ENCODE measurements at places on chromosomes 4 and X.

DNA sequence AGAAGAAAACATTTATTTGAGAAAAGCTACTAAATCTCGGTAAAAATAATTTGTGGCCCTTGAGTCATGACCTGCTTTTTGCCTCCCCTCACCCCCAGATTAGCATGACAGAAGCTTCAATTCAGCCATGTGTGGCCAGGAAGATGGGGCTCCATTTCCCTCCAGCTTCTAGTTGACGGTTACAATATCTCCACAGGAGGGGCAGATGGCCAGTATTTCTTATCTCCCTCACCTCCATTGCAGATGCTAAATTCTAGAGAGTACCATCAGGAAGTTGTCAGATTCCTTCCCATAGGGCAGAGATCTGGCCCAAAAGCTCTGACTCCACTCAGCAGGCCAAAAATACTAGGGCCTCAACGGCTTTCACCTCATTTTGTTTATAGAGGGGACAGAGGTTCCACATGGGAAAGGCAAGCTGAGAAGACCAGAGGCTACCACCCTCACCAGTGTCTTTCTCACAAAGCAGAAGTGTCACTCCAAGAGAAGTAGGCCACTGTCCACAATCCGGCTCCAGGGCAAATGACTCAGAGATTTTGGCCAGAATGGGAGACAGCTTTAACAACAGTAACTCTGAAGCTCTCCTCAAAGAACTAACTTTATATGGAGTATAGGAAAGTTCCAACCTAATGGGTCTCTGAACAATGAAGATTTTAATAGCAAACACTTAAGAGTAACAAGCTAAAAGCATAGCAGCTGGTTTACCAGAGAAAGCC lies 108.3 kb downstream of the TBC1D19 start:
- H3K36me3 ChIP-seq, result peaks cover 11% of the 10 kb centered on the region
- no peaks in the 10 kb centered on the region for H3K27me3 ChIP-seq
- H3K27ac ChIP-seq, result no peak overlapping the region
- no peak for DNase-seq
- no peaks in the 10 kb centered on the region for H3K4me1 ChIP-seq
- no peak overlapping the region for H3K4me3 ChIP-seq

DNA sequence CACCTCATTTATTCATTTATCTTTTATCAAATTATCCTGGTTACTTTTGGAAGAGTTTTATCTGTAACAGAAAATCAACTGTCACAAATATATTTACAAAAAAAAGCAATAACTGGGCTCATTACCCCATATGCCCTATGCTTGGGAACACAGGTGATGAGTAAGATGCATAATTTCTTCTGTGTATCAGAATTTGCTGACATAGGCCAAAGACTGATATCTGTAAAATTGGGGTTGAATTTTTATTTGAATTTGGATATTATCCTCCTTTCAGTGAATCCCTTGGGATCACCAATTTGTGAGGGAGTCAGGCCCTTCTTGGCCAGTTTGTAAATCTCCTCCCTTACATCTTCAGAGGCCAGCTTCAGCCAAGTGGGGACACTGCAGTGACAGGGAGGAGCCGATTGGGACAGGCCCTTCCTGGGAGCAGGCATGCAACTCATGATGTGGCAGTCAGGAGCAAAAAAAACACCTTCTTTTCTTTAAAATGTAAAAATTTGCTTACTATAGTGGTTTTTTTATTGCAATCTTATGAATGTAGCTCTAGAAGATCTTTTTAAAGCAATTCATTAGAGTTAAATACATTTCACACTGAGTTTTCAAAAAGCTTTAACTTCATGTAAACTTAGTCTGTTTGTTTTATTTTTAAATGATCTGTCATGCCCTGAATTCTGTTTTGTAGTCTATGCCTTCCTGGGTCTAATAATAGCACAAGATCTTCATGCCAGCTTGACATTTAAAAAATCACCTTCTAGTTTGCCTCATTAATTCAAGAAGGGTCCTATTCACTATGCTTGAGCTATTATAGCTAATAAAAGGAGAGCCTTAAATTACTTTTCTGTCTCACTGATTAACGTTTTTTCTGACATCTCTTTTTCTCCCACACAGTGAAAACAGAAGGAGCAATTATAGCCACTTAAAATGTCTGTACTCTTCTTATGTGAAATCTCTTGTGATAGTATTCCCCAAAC lies 136.6 kb upstream of the SPRY1 start:
- H3K4me3 ChIP-seq, result no peak overlapping the region
- no peaks in the 10 kb centered on the region for H3K36me3 ChIP-seq
- peaks cover 17% of the 10 kb centered on the region for H3K4me1 ChIP-seq
- no peak overlapping the region for H3K27ac ChIP-seq
- DNase-seq, result no peak

GRCh38 chrX:121886557-121886956 lies 839.1 kb downstream of the GLUD2 start:
- no peak overlapping the region for H3K4me3 ChIP-seq
- H3K27me3 ChIP-seq, result no peaks in the 10 kb centered on the region
- no peak for DNase-seq
- no peak overlapping the region for H3K27ac ChIP-seq

GRCh38 chr4:99855678-99856077 lies 38.5 kb downstream of the LAMTOR3 start:
- H3K36me3 ChIP-seq, result no peaks in the 10 kb centered on the region
- H3K27ac ChIP-seq, result no peak overlapping the region
- H3K27me3 ChIP-seq, result no peaks in the 10 kb centered on the region
- no peak overlapping the region for H3K4me3 ChIP-seq

DNA sequence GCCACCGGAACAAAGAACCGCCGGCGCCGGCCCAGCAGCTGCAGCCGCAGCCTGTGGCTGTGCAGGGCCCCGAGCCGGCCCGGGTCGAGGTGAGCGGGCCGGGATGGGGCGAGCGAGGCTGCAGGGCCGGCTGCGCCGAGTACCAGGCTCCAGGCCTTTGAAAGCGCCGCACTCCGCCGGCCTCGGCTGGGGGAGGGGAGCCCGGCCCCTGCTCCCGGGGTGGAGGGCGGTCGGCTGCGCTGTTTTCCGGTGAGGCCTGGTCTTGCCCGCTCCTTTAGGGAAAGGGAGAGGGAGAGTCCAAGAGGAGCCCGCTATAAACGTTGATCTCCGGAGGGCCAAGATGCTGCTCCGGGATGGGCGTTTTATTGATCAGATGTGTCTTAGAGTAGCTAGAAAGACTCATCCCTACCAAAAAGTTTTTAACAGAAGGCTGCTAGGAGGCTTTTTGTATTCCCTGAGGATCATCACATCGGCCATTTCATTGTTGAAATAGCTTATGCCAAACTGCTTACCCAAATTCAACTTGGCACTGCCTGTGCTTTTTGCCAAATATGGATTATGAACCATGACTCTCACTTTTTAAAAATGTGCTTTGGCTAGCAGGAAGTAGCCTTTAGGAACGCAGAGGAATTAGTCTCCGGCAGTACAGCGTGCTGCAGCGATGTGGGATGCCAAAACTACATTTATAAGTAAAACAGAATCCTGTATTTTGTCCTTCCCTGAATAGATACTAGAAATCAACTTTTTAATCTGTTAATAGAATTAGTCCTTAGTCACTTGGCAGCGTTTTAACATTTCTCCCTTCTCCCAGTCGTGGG lies 760 bp downstream of the TMEM165 start:
- peak overlapping the region; percentile 99 for H3K27ac ChIP-seq
- H3K4me1 ChIP-seq, result peaks cover 38% of the 10 kb centered on the region
- no peak for DNase-seq
- peak overlapping the region; percentile 95 for H3K4me3 ChIP-seq
- H3K27me3 ChIP-seq, result no peaks in the 10 kb centered on the region
- H3K36me3 ChIP-seq, result no peaks in the 10 kb centered on the region

GRCh38 chrX:20538974-20539373 lies 272.3 kb upstream of the RPS6KA3 start:
- H3K27ac ChIP-seq, result no peak overlapping the region
- no peaks in the 10 kb centered on the region for H3K27me3 ChIP-seq
- H3K36me3 ChIP-seq, result no peaks in the 10 kb centered on the region
- H3K4me3 ChIP-seq, result no peak overlapping the region

DNA sequence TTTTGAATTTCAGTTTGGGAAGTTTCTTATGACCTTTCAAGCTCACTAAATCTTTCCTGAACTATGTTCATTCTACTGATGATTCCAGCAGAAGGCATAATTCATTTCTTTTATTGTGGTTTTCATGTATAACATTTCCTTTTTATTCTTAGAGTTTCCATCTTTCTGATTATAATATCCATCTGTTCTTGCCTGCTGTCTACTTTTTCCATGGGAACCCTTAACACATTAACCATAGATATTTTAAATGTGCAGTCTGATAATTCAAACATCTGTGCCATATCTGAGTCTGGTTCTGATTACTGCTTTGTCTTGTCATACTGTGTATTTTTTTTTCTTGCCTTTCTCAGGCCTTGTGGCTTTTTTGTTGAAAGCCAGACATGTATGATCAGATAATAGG lies 234.7 kb downstream of the COX7B2 start:
- no peaks in the 10 kb centered on the region for H3K4me1 ChIP-seq
- no peak for DNase-seq
- no peaks in the 10 kb centered on the region for H3K27me3 ChIP-seq
- H3K4me3 ChIP-seq, result no peak overlapping the region

DNA sequence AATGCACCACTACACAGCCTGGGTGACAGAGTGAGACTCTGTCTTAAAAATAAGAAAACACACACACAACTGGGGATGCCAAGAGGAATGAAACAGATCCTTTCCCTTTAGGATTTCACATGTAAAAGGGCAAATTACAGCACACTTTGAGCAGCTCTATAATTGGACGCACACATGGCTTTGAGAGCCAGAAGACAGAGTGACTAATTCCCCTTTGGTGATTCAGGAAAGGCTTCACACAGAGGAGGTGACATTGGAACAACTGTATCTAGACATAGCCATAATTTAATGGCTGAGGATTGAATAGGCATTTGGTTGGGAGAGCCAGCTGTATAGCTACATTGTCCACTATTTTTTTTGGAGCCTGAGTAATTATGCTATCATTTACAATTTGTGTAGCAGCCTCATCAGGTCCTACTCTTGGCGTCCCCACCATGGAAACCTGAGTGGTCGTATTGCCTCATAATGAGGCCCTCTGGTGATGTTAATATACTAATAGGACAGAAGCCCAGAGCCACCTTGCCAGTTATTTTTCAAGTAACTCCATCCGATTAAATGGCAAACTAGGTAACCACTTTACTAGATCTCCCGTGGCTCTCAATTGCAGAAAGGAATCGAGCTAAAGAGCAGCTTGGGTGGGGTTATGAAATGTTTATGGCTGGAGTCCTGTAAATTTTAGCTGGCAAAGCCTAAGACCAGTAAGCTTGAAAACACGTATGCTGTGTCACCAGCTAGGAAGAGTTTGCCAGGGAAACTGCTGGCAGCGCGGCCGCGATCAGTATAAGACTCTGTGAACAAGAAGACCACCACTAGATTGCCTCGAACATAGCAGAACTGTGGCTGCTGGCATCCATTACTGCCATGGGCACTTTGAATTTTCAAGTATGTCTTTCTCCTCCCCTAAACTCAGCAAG lies 8.5 kb upstream of the PPEF1 start:
- H3K27ac ChIP-seq, result no peak overlapping the region
- H3K27me3 ChIP-seq, result no peaks in the 10 kb centered on the region
- H3K4me1 ChIP-seq, result peaks cover 11% of the 10 kb centered on the region
- DNase-seq, result no peak
- H3K4me3 ChIP-seq, result no peak overlapping the region

DNA sequence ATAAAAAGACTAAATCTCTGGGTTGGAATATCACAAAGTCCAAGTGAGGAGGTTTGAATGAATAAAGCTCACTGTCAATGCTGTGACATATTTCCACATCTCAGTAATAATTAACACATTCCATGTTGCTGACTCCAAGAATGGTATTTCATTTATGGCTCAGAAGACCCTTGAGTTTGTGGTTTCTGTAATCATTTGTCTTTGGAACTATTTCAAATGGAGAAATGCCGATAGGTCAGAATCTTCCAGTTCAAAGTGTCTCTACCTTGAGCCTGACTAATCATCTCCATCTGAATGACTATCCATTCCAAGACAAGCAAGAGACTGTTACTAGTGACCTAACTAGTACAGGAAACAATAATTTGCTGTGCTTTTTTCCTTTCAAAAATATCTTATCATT lies 24.2 kb upstream of the SLC2A9 start:
- DNase-seq, result no peak
- no peaks in the 10 kb centered on the region for H3K4me1 ChIP-seq
- no peak overlapping the region for H3K27ac ChIP-seq

DNA sequence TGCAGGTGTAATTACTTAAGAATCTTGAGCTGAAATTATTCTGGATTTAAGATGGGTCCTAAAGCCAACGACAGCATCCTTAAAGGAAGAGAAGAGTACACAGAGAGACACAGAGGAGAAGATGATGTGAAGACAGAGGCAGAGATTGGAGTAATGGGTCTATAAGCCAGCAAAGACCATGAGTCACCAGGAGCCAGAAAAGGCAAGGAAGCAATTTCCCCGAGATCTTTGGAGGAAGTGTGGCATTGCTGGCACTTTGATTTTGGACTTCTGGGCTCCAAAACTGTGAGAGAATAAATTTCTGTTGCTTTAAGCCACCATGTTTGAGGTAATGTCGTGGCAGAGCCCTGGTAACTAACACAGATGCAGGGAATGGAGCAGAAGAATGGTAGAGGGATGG lies 32.4 kb upstream of the LGI2 start:
- no peaks in the 10 kb centered on the region for H3K36me3 ChIP-seq
- H3K4me1 ChIP-seq, result no peaks in the 10 kb centered on the region
- no peak overlapping the region for H3K27ac ChIP-seq
- no peak for DNase-seq
- no peak overlapping the region for H3K4me3 ChIP-seq

- H3K27ac ChIP-seq, result no peak within 1 kb of the TSS
- DNase-seq, result no peak
- H3K27me3 ChIP-seq, result no peaks in the 10 kb centered on the region
Measured at GRCh38 chr4:75902352-75902751, at the start of gene PPEF2. PPEF2 (minus strand) TSS chr4:75902452; CDS start chr4:75896325, 6,127 bp downstream.

DNA sequence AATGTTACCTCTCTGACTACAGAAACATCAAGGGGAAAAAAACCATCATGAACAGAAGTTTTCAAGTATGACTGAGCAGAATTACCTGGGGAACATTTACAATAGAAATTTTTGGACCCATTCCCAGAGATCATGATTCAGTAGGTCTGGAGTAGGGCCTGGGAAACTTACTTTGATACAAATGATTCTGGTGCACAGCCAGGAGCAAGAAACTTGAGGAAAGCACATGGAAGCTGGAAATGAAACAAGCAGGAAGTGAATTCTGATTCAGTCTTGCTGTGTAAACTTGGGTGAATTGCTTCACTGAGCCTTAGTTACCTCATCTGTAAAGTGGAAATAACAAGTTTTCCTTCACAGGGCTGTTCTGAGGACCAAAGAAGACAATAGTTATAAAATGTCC lies 192.5 kb upstream of the TAPT1 start:
- no peak for DNase-seq
- no peaks in the 10 kb centered on the region for H3K36me3 ChIP-seq
- H3K4me1 ChIP-seq, result no peaks in the 10 kb centered on the region

DNA sequence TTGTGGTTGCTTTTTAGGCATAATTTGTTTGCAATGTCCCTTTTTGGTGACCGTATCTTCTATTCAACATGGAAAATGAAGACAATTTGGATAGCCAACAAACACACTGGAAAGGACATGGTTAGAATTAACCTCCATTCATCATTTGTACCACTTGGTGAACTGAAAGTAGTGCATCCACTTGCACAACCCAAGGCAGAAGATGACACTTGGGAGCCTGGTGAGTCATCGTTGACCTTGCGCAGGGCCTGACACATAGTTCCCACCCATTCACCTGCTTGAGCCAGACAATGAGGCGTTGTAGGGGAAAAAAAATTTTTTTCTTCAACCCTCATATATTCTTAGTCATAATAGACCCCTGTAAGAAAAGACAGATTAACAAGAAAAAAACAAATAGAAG lies 32.4 kb downstream of the EGF start:
- H3K36me3 ChIP-seq, result no peaks in the 10 kb centered on the region
- H3K27ac ChIP-seq, result no peak overlapping the region
- no peaks in the 10 kb centered on the region for H3K27me3 ChIP-seq
- DNase-seq, result no peak

- H3K27me3 ChIP-seq, result no peaks in the 10 kb centered on the region
- no peaks in the 10 kb centered on the region for H3K4me1 ChIP-seq
- no peak overlapping the region for H3K4me3 ChIP-seq
- H3K36me3 ChIP-seq, result no peaks in the 10 kb centered on the region
Measured at GRCh38 chr4:115149106-115149505, 35.7 kb upstream of the NDST4 start.

Data from vagina (tissue), 2 donors.